ENCODE measurements at places on chromosomes 16 and 17. TPM values are rescaled to one million over a fixed set of nuclear protein-coding genes. Genes with fewer than 3 reads are reported as not detected.
A peak's percentile ranks its signal among the peaks of the same experiment; 100 is the strongest.

DNA sequence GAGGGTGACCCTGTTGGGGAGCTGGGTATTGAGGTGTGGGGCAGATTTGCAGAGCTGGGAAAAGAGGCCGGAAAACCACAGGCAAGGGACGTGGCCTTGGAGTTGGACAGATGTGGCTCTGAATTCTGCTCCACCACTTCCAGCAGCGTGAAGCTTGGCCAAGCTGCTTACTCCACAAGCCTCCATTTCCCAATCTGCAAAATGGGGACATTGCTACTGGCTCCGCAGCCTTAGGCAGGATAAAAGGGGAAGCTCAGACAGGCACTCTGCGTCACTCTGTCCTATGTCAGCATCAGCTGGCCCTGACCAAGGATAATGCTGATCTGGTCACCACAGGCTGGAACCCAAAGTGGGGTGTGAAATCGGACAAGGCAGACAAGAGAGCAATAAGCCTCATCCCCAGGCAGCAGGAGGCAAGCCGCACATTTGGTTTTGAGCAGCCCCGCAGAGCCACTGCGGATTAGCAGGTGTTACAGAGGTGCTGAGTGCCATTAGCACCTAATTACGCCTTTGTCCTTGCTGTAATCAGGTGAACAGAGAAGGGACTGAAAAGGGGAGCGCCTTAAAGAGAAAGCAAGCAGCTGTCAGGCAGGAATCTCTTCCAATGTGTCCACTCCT lies 54.8 kb downstream of the SDK2 start:
- no peak for DNase-seq

DNA sequence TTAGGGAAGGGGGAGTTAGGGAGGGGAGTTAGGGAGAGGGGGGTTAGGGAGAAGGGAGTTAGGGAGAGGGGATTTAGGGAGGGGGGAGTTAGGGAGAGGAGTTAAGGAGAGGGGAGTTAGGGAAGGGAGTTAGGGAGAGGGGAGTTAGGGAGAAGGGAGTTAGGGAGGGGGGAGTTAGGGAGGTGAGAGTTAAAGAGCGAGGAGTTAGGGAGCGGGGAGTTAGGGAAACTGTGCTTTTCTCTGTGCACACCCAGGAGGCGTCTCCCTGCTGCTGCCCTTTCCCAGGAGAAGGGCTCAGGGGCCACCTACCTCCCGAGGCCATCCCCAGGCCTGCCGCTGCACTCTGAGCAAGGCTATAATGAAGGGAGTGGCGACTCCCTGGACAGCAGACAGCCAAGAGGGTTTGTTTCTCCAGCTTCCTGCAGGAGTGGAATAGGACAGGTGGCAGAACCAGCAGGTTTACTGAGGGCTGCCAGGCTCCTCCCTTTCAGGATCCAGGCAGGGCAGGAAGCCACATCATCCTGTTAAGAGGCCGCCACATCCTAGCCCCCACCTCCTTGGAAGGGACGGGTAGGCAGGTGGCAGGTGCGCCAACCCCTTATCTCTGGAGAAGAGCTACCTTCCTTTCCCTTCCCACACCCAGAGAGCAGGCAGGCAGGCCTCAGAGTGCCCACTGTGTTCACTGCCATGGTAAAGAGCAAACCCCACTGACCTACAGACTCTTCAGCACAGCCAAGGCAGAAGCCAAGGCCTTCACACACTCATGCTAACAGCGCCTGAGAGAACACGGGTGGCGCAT lies 4.3 kb downstream of the CANT1 start:
- no peak for DNase-seq

GRCh38 chr17:45276031-45276430 lies 14.1 kb upstream of the SPATA32 start:
- no peak for DNase-seq

GRCh38 chr16:47460359-47460710 lies 528 bp downstream of the ITFG1 start:
- DNase-seq, result peak; percentile 47

DNA sequence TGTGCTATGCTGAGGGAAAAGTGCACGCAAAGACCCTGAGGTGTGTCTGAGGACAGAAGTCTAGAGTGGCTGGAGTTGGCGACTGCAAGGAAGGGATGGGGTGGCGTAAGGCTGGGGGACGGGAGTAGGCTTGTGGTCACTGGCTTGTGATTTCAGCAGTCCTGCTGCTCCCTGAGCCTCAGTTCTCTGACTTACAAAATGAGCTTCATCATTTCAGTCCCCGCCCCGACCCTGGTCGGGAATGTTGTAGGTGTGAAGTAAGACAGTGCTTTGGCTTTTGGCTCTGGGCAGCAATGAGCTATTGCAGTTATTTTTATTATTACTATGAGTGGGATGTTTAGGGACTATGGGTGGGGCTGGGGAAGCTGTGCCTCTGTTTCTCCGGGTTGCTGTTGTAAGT lies 8.6 kb downstream of the ADGRG1 start:
- no peak for DNase-seq

DNA sequence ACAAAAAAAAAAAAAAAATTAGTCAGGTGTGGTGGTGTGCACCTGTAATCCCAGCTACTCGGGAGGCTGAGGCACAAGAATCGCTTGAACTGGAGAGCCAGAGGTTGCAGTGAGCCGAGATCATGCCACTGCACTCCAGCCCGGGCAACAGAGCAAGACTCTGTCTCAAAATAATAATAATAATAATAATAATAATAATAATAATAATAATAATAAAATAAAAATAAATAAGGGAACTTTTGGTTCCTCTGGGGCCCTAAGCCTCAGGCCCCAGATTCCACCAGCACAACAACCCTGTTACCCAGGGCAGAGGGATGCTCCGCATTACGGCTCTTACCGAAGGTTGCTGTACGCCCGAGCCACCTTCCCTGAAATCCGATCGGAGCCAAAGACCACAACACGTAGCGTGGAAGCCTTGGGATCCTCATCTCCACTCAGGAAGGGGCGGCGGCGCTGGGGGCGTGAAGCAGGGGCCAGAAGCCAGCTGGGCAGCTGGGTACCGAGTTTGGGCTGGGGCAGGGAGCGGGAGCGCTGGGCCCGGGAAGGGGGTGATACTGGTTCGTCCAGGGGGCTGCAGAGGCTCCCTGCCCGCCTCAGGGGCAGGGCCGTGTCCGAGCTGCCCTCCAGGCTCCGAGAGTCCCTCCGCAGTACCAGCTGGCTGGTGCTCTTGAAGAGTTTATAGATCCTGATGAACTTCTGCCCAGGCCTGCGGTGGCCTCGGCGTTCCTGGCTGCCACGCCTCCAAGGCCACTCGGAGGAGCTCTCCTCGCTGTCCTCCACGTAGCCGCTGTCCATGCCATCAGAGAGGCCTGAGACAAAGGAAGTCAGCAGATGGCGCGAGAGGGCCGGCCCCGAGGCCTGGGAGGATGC lies 20.6 kb upstream of the PIK3R6 start:
- DNase-seq, result peak; percentile 88

DNA sequence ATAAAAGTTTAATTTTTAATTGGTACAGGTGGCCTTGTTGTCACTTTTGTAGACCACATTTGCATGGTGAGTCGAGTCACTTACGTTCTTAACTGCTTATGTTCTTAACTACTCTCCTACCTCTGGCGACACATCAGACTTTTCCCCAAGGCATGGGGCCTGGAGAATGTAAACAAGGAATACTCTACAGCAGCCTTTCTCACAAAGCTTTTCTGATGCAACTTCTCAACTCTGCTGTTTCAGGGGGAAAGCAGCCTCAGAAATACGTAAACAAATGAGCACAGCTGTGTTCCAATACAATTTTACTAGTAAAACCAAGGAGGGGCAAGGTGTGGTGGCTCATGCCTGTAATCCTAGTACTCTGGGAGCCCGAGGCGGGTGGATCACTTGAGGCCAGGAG lies 6.9 kb downstream of the KARS1 start:
- no peak for DNase-seq

DNA sequence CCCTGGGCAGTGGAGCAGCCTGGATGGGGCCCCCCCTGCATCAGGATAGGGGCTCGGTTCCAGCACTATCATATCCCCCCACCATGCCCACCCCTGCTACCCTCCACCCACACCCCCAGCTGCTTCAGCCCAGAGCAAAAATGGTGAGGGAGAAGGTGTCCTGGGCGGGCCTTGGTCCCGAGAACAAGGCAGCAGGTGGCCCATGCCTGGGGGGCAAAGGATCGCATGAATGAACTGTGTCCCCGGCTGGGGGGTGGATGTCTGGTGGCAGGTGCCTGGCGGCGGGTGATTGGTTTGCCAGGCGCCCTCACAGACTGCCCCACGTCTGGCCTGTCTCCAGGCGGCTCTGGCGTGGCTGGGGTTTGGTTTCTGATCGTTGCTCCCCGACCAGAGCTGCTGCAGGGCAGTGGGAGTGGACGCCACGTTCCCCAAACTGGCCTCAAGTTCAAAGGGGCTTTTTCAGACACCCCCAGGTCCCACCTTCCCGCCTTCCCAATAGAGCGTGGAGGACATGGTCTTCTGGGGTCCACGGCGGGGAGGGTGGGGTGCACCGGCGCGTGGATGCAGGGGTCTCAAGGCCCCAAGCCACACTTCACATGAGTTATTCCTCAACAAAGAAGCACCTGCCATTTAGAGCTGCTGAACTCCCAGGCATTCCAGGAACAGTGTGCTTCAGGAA lies 12.6 kb downstream of the UTS2R start:
- no peak for DNase-seq

DNA sequence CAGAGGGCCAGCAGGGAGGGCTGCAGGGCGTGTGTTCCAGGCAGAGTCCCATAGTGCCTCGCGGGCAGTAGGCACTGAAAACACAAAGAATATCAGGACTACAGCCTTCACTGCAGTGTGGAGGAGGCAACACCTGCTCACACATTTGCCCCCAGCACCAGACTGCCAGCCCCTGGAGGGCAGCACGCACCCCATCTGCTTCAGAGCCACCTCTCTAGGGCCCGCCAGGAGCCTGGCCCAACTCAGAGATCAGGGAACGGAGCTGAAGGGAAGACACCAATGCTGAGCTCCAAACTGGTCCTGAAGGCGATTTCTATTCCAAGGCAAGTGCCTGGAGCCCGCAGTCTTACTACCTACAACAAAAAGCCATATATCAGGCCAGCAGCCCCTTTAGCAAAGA lies 130.3 kb downstream of the ZNF423 start:
- no peak for DNase-seq

DNA sequence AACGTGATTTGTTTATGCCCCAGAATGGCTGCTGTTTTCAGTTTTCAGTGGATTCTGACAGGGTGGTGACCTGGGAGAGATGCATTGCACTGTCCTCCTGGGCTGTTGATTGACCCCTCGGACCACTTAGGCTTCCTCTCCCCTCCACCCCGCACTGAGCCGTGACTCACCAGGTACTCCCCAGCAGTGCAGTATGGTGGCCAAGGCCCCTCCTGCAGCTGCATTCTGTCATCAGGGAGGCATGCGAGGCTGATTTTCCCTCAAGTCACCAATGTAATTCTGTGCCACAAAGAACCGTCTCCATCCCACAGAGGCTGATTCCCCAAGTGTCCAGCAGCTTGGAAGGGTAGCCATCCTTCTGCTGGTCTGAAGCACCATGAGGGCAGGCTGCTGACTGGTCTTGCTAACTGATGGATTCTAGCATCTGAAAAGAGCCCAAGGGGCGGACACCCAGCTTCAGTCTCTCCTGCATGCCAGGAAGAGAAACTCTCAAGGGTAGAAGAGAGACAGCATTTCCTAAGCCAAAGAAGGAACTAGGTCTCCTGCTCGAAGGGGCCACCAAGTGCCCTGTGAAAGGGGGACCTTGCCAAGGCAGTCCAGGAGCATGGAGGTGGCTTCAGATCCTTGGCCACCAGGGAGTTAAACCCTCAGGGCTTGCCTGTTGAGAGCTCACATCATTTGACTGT lies 148.1 kb downstream of the SOCS1 start:
- DNase-seq, result no peak

DNA sequence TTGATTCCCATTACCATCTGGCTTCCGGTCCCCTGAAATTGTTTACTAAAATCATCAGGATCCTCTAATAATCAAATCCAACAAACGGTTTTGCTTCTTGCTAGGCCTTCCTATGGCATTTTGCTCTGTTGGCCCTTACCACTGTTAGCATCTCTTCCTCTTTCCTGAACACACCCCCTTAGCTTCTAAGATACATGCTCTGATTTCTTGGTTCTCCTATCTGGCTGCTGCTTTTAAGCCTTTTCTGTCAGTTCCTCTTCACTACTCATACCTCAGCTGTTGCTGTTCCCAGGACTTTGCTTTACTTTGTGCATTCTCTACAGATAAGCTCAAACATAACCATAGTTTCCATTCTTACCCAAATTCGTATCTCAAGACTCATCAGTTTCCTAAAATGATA lies 11.4 kb downstream of the CAPNS2 start:
- no peak for DNase-seq

DNA sequence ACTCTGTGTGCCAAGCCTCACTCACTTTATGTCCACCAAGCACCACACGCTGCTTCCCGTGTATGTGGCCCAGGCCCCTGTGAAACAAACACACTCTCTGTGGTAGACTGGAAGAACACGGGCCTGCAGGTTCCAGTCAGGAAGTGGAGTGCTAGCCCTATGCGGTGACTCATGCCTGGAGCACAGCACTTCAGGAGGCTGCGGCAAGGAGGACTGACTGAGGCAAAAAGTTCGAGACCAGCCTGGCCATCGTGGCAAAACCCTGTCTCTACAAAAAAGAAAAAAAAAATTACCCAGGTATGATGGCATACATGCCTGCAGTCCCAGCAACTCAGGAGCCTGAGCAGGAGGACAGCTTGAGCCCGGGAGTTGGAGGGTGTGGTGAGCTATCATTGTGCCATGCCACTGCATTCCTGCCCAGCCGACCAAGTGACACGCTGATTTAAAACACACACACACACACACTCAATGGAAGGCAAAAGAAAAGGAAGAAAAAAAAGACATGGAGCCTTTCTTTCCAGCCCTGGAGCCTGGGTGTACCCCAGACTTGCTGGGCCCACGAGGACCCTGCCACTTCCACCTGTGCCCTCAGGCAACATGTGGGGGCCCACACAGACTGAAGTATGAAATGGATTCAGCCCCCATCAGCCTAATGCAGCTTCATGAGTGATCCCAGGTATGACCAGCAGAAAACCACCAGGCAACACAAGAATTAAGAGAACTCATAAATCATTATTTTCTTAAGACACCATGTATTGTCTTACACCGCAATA lies 126.6 kb downstream of the ANKRD11 start:
- DNase-seq, result no peak

DNA sequence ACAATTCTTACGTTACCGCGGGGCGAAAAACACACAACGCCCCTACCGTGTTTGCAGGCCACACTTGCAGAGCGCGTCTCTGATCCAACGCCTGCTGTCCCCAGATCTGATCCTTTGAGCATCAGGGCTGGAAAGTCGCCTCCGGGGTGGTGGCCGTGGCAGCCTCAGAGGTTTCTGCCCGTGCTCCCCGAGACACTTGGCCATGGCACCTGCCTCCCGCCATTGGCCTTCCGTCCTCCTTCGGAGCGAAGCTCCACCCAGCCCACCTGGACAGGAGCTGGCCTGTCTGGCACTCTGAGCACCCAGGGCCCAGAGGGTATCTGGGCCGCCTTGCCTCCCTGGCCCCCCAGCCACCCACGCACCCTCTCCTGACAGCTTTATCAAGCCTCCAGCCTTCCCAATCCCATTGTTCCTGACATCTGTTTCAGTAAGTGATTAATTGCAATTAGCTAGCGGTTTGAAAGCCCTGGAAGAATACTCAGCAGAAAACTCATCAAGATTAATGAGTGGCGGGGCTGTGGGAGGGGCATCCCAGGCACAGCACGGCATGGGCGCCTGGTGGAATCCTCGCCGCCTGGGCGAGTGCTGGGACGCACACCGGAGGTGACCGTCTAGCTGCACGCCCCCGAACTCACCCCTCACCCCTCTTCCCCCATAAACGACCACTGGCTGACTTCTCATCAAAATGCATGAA lies 181.5 kb upstream of the GSE1 start:
- no peak for DNase-seq

Gene ZNF469
- 1.9 TPM for total RNA-seq

Gene CCL18
- total RNA-seq, result not detected

Measured in GM23338 (cell line).